Left ventricle myocardium inferior (tissue), 1 donor: ENCODE measurements at places on chromosomes 1 and 21.

DNA sequence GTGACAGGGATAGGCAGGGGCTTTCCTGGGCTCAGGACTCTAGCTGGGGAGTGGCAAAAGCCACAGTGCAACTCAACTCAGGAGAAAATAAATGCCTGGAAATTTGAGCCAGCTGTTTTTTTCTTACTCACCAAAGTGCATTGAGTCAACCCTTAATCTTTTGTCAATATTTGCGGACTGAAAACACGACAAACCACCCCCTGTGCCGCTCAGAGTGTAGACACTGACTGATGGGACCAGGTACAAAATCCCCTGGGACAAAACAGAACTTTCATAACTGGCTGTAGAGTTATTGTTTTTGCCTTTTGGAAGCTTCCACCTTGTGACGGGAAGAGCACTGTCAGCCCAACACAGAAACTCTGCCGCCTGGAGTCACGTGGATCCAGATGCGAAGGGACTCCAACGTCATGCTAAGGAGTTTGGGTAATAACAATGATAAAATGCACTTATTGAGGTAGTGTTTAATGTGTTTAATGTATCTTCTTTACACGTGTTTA, 164.6 kb downstream of the PLPP3 start:
- DNase-seq: no peak

DNA sequence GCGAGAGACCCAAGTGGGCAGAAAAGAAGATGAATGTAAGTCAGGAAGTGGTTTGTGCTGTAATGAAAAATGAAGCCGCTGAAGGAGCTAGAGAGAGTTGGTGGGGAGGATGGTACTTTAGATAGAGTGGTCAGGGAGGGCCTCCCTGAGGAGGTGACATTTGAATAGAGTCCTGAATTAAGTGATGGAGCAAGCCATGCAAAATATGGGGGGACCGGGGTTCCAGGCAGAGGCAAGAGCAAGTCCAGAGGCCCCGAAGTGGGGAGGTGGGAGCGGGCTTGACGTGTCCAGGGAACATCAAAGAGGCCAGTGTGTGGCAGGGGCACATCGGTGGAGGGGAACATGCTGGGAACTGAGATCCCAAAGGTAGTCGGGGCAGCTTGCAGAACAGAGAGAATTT, 43.1 kb downstream of the OPRD1 start:
- DNase-seq: no peak

DNA sequence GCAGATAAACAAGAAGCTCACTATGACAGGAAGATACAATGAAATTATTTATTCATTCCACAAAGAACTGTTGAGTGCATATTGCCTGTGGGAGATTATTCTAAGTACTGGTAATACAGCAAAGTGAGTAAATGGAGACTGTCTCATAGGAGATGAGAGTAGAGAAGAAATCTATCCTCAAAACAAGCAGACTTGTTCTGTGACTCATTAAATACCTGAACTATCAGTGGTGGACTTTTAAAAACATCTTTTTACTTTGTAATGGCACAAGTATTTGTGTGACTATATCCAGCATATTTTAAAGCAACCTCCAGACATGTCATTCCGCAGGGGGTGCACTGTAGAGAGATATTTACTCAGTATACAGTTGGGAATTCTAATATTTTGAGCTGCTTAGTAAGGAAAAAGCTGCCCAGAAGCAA, 259.2 kb downstream of the FMN2 start:
- no peak for DNase-seq

DNA sequence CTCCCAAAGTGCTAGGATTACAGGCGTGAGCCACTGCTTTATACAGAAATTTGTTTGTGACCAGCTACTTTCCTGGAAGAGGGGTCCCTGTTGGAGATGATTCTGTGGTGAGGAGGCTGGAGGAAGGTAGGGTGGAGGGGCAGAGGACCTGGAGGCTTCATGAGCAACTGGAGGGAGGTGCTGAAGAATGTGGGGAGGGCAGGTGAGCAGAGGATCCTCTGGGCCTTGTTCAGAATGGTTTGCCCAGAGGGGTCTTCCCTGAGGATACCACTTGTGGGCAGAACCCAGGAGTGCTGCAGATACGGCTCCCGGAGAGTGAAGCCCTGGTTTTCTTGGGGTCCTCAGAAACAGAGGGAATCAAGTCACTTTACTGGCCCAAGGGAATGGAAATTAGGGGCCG, 67.2 kb upstream of the WDR26 start:
- no peak for DNase-seq

- DNase-seq: no peak
These were observed 35.1 kb downstream of the RXRG start for GRCh38 chr1:165409657-165410358.

DNA sequence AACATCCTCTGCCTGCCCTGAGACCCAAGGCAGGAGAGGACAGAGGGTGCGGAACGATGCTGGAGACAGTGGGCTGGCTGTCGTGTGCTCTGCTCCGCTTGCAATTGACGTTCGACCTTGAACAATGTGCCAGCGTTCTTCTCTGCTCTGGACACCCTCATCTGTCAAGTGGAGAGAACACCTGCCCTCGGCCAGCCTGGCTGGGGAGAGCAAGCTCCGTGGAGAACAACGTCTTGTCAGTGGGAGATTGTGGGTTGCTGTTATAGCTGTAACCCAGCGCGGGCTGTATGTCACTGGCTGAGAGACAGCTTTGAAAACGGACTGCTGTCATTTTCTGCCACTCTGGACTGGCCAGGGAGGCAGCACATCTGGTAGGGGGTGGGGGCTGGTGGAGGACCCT, 14.7 kb downstream of the KIAA1614 start:
- DNase-seq: peak; percentile 56
